Hippocampal formation (tissue), 2 donors: ENCODE measurements at places on chromosomes 6 and 20.

DNA sequence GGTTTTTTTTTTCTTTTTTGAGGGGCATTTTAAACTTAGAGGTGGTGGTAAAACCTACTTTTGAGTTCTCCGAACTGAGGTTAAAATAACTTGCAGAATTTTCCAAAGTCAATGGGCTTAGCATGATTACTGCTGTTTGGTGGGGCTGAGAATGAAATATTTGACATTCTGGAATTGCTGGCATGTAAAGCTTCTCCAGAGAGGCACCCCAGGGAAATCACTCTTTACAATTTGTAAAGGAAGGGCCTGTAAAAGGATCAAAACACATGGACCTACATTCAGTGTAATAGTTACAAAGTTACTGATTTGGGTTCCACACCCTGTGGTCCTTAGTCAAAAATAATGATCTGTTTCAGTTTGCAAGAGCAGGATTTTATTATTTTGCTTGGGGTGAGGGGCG lies 5.5 kb downstream of the FAM217B start:
- no peak for DNase-seq

DNA sequence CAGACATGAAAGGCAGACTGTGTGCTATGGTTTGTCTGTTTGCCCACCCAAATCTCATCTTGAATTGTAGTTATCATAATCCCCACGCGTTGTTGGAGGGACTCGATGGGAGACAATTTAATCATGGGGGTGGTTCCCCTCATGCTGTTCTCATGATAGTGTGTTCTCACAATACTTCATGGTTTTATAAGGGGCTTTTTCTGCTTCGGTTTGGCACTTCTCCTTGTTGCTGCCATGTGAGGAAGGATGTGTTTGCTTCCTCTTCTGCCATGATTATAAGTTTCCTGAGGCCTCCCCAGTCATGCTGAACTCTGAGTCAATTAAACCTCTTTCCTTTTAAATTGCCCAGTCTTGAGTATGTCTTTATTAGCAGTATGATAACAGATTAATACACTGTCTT lies 47.2 kb upstream of the MICB start:
- DNase-seq = no peak

DNA sequence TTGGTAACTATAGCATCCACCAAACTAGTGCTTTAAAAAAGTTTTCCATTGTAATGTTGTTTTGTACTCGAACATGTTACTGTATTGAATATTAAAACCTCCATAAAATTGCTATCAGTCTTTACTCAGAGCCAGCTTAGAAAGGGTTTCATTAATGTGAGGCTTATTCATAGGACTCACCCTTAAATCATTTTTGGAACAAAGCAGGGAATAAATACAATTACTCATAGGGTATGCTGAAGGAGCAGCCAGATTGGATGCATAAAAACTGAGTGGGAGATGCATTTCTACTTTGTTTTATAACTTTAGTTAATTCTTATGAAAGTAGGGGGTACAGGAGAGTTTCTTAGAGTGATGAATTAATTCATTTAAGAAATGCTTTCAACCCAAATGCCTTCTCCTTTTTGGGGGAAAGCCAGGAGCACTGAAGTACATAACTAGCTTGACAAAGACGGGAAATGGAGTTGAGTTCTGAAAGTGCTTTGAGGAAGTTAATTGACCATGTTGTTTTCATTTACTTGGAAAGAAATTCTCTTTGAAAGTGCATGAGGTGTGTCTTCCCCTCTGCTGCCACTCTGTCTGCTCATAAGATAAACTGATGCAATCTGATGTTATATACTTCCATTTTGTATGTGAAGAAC lies 90.3 kb downstream of the RNF144B start:
- DNase-seq = peak; percentile 10

DNA sequence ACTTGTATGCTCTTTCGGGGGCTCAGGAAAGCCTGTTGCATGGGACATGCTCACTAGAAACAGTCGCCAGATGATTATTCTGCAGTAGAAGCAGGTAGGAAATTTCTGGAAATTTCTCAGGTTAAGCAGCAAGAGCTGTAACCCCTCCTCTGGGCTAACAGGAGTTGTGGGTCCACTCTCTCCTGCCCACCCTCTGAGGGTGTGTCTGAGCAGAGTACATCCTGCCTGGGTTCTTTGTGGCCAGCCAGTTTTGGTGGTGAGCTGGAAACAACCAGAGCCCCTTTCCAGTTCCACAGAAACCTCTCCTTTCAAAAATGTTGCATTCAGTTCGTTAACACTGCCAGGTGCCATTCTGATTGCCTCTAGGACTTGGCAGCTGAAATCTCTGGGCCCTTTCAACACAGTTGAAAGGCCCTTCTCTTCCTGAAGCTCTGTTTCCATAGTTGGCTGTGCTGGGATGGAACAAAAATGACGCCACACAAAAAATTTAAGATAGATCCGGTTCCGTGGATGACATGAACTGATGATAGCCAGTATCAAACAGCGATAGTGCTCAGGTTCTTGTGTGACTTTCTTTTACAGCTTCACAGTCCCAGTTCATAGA lies 38.5 kb downstream of the PLCG1 start:
- no peak for DNase-seq

DNA sequence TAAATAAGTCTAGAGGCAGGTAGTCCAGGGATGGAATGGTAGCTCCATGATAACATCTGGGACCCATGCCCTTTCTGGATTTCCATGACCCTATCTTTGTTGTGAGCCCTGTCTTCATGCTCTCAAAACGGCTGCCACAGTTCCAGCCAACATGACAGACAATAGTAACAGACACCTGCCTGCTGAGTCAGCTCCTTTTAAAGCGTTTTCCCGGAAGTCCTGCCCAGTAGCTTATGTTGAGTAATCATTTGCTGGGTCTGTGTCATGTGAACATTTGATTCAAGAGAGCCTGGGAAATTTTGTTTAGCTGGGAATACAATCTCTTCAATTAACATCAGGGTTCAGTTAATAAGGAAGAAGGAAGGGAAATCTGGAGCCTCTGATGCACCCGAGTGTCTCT lies 262.2 kb upstream of the SULF2 start:
- no peak for DNase-seq

DNA sequence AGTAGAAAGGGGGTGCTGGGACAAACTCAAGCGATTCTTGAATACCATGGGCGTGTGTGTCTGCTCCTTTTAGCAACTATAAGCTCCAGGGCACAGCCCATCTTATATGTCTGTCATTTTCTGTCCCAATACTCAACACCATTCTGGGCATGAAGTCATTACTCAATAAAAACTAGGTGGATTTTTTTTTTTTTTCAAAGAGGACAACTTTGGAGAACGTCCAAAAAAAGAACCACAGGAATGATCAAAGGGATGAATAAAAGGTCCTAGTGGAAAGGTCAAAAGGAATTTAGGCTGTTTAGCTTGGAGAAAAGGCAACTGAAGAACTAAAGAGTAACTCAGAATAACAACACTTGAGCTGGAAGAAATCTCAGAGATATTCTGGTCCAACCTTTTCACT lies 24.4 kb downstream of the UQCC1 start:
- no peak for DNase-seq

DNA sequence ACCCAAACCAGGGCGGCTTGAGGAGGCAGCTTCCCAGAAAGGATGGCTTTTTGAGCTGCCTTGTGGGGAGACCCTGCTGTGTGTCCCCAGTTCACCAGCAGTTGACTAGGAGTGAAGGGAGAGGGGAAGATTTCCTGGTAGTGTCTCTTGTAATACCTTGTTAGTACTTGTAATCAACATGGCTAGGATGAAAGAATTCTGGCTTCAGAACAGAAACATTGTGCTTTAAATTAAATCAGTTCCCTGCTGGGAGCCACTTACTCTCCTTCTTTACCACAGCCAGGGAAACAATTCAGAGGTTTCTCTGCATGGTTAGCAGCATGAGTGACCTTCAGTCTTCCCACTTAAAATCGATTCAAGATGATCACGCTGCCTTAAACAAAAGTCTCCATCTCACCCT lies 525.4 kb upstream of the ID4 start:
- no peak for DNase-seq

GRCh38 chr6:155517294-155517693 lies 61.7 kb upstream of the NOX3 start:
- DNase-seq = no peak

GRCh38 chr6:24982231-24982630 lies 46.5 kb upstream of the RIPOR2 start:
- peak; percentile 15 for DNase-seq

DNA sequence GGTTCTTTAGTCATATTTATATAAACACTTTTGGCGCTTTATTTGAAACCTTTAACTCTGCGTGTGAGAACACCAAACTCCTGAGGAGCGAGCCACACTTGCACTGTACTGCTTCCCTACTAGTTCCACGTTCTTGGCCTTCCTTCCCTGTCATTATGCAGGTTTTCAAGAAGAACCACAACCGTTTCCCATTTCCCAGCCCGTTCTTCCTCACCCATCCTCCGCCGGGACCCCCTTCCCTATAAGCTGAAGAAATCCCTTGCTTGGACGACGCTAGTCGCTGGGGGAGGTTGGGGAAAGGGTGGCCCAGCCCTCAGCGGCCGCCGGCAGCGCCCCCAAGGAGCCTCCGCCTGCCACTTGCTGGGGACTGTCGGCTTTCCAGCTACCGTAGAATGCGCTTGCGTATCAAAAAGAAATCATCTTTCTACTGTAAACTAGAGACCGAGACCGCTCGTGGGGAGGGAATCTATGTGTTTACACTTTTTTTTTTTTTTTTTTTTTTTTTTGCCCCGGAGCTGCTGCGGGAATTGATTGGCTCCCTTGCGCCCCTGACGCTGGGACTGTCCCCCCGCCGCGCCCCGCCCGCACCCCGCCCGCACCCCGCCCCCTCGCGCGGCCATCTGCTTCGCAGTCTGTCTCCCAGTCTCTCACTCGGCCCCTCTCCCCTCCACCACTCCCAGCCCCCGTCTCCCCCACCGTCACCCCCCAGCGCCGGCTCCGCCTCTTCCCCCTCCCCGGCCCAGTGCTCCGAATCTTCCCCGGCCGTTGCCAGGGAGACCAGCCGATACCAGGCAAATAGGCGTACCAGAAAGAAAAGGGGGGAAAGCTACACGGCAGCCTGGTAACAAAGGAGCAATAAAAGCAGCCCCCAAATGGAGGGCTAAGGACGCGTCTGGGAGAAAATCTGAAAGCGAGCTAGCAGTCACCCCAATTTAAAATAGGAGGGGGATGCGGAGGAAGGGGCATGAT lies 2.3 kb upstream of the MARCKS start:
- DNase-seq = peak; percentile 81
